ENCODE measurements at places on chromosomes 3 and 15.

- no peak for DNase-seq
Observed at GRCh38 chr3:56321892-56322291, 146.4 kb downstream of the ERC2 start.

DNA sequence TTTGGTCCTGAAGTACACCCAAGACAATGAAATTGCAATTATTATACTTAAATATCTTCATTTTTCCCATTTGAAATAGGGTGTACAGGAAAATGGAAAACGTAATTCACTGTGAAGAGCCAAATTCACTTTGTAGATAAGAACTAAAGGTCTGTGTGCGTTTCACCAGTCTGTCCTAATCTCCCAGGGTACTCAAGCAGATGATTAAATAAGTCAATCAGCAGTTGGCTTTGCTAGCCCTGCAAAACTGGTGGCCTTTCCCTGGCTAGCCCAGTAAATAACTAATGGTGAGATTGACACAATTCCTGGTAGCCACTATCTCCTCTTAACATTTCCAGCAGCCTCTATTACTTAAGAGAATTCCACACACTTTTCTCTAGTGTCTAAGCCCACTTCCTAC is 389.3 kb downstream of the TBL1XR1 start:
- no peak for DNase-seq

- DNase-seq = no peak
Observed at GRCh38 chr15:67396114-67396513, 124.8 kb upstream of the C15orf61 start.

DNA sequence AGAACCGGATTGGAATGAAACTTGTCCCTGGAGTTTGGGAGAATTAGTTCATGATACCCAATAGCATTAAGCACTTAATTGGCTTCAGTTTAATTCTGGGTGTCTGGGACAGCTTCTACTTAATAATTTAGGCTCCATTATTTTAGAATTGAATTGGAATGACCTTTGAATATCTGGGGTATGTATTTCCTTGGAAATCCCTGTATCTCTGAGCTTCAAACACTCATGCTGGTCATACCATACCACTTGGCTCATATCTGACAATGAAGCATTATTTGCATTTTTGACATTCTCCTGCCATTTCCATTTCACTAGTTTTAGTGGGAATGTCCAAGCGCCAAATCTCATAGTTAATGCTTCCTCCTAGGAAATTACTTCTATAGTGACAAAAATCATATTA is 393.1 kb downstream of the DIPK2A start:
- no peak for DNase-seq

Data from mucosa of descending colon (tissue), 3 donors.